ENCODE measurements at places on chromosomes 7 and 10.

DNA sequence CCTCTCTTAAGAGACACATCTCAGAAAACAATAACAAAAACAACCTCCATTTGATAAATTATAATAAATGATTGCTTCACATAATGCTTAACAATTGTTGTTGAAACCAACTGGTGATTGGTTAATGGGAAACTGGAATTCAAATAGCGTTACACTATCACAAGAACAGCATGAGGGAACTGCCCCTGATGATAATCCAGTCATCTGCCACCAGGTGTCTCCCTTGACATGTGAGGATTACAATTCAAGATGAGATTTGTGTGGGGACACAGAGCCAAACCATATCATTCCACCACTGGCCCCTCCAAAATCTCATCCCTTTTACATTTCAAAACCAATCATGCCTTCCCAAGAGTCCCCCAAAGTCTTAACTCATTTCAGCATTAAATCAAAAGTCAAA lies 375.9 kb downstream of the BMPER start:
- DNase-seq, result peak; percentile 10

DNA sequence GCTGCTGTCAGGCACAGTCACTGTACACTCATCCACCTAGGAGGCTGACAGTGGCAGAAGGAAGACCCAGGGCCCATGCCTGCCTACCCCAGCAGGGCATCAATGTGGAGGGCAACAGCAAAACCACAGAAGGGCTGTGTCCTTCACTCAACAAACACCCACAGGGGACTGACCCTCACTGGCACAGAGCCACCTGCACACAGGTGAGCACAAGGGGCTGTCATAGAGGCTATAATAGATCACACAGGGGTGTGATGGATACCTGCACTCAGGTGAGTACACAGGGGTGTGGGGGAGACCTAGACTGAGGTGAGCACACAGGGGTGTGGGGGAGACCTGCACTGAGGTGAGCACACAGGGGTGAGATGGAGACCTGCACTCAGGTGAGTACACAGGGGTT lies 132.8 kb upstream of the TCERG1L start:
- DNase-seq, result no peak

DNA sequence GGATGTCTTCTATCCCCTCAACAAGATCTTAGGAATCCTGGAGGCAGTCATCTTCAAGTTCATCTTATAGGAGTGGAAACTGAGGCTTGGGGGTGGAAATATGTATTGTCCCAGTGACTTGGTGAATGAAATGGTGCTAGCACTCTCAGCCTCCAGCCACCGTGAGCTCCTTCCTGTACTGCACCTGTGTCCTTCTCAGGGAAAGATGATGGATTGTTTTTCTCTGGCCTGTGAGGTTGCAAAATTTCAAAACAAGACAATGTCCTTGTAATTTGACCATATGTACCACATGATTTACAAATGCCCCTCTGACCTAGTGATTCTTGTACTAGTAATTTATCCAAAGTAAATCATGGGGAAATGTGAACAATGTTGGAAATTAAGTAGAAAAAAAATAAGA lies 71.0 kb upstream of the CHCHD3 start:
- DNase-seq, result no peak

GRCh38 chr10:15123749-15124184 lies 26.6 kb downstream of the RPP38 start:
- DNase-seq, result peak; percentile 79

- peak; percentile 95 for DNase-seq
Measured at GRCh38 chr10:77970869-77971803, 44.6 kb upstream of the DLG5 start.

DNA sequence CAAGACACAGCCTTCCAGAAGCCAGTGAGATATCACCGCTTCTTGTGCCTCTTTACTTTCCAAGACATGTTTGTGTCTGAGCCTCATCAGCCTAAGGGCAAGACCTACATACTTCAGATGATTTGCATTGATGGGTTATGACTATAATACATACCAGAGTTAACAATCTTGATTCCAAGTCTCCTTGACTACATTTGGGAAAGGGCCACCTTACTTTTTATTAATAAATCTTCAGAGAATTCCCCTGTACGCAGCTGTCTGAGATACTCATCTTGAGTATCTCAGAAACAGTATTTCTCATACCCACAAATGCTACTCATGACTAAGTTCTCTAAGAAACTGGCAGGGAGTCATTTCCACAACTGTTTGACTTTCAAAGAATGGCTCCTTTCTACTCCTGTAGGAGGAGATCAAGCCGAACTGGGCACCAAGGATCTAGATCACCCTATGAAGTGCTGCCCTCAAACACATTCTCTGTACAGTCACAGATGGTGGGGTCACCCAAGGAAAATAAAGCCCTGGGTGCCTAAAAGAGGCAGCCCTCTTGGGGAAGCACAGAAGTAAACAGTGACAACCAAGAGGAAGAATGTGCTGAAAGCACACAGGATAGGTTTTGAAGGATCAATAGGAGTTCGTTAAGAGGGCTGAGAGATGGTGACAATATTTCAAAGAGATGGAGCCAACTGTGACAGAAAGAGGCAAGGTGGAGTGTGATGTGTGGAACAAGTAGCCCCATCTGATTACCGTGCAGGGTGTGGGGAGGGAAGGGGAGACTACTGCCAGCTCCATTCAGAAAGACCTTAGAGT lies 138.9 kb downstream of the JAZF1 start:
- peak; percentile 93 for DNase-seq

GRCh38 chr7:64863021-64863420 lies 40.1 kb upstream of the ZNF273 start:
- no peak for DNase-seq

- peak; percentile 86 for DNase-seq
Measured at GRCh38 chr10:93288679-93289634, 193.2 kb downstream of the MYOF start.

- no peak for DNase-seq
Measured at GRCh38 chr10:6787091-6787490, 207.0 kb upstream of the PRKCQ start.

DNA sequence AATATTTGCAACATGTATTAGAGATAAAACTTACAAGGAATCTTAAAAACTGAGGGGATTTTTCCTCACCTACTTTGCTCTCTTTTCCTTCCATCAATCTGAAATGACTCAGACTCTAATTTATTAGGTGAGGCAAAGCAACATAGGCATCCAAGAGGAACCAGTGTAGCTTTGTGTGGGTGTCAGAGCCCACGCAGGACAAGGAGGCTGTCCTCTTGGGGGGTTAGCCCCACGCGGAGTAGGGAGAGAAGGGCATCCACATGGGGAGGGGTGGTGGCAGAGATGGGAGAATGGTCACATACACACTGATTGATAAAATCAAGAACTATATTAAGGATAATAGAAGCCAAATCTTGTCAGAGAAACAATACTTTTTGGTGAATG lies 33.8 kb upstream of the ARMS2 start:
- peak; percentile 42 for DNase-seq
